ENCODE measurements at places on chromosomes 3 and 15.

- DNase-seq = no peak
Measured at GRCh38 chr3:464255-464654, 267.7 kb downstream of the CHL1 start.

- no peak for DNase-seq
Measured at GRCh38 chr3:46162975-46163555, 45.0 kb downstream of the CCR1 start.

- DNase-seq = no peak
Measured at GRCh38 chr3:121996441-121996840, 25.6 kb downstream of the ILDR1 start.

GRCh38 chr3:73605412-73605811 is 19.3 kb downstream of the PDZRN3 start:
- no peak for DNase-seq

DNA sequence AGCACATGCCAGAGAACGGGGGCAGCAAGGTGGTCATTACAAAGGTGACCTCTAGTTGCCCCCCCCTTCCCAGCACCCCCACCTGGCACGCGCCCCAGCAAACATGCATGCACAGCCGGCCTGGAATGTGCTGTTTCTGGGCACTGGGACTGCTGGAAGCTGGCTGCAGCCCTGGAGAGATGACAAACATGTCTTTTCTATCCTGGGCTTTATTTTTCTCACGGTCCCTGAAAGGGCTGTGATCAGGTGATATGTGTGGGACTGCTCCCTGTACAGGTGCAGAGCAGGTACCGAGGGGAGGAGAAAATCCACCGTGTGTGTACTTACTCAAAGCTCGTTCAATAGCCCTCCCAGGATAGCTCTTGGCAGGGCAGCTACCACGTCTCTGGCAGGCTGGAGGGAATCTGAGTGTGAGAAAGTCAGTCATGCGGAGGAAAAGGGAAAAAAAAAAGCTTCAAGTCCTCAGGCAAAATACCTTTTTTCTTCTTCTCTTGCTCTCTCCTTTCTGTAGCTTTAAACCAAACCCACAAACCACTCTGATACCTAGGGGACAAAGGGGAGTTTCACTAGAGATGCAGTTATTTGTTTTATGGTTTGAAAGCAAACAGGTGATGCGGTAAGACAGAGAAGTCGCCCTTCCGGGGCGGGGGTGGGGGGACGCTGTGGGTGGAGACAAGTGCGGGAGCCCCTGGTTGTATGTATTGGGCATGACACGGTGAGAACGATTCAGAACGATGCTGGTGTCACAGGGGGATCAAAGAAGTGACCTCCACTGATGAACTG is 5.0 kb upstream of the HES1 start:
- DNase-seq = no peak

DNA sequence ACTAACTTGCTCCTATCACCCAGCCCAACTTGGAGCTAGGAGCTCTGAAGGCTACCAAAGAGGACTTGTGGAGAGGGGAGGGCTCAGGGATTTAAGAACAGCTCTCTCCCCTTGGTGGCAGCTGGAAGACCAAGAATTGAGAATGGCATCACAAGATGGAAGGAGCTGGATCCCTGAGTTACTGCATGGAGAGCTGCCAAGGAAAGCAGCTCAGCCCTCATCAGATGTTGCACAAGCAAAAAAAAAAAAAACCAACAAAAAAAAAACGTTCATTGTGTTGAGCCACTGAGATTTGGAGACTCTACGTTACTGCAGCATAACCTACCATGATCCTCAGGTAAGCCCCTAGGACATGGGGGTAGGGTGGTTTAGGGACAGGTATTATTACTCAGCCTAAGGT is 41.0 kb downstream of the ITGB5 start:
- DNase-seq = no peak

DNA sequence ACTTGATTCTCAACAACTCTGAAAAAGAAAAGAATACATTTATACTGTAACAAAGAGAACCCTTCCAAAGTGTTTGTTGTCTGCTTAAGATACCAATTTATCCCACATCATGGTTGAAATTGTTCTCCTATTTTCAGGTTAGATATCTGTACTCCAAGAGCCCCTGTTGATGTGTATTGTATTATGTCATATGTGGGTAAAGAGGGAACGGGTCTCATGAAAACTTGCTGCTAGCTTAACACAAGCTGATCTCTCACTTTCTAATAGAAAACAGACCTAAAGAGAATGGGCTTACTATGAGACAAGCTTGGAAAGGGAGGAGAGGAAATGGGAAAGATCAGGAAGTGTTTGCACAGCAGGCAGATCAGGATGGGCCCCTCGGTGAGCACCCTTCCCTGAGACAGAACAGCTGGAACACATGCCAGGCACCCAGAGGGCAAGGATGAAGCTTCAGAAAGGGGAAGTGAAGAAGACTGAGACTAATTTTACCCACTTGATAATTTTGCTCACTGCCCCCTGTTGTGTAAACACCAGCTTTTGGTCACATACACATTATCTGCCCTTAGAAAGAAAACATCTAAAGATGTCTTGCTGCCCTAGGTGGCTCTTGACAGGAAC is 747.9 kb upstream of the CCDC54 start:
- DNase-seq = no peak

DNA sequence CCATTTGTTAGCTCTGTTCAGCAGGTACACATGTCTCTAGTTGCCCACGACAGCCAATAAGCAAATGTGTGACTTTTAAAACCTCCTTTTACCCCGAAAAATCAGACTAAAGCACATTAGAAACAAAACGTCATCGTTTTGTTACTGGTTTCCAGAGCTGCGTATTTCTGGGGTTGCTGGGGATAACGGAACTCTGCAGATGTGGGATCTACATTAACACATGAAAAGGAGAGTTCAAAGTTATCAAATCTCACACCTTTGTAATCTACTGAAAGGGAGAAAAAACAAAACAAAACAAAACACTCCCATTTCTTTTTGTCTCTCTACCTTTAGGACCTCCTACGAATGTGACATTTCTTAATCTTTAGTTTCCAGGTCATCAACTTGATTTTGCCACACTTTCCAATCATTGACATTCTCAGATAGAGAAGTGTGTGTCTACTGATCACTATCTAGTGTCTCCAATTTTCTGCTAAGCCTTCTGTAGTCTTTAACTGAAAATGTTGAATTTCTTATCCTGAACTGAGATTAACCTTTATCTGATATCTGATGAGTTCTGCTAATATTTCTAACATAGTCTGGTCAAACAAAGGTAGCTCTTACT is 93.0 kb upstream of the TSPAN3 start:
- no peak for DNase-seq

GRCh38 chr15:50137330-50137761 is 18.3 kb upstream of the ATP8B4 start:
- DNase-seq = no peak

DNA sequence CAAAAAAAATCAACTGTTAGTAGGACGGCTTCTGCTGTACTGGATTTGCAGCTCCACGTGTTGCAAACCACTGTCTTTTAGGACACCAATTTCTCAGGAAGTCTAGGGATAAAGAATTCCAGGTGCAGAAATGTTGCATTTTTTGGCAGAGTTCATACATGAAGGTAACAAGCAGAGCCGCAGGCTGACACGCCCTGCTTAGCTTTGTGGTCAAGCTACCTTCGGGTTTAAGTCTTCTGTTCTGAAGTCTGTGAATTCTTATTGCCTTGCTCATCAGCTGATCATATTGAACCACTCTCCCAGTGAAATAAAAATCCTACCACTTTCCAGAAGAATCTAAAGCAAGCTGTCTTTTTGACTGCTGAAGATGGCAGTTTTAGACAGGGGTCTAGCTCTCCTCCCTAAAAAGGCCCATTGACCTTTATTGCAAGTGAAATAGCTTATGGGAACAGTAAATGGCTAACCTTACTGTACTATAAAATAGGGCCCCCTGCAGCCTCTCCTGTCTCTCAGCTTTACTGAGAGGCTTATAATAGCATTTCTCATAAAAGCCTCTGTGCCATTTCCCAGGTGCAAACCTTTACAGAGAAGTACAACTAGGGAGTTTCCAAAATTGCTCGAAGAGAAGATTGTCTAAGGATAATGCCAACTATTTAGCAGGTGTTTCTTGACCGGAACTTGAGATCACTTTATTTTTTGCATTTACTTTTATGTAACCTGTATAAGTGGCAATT is 262.2 kb upstream of the IL12A start:
- no peak for DNase-seq

- DNase-seq = no peak
Measured at GRCh38 chr3:173902401-173902800, 504.9 kb downstream of the NLGN1 start.

DNA sequence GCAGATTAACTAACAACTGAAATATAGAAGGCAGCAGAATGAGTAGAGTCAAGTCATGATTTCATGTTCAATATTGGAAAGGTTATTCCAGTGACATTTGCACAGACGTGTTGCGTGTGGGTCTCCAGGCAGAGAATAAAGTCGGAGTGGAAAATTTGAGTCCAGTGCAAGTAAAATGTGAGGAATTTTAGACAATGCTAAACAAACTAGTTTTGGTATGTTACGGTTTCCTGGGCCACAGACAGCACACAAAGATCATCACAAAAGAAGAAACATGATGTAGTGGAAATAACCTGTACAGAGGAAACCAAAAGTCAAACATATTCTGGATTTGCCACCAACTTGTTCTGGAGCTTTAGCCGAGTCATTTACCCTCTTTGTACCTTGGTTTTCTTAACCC is 367 bp downstream of the OR4F6 start:
- DNase-seq = no peak

GRCh38 chr3:101618726-101619125 is 44.7 kb downstream of the PCNP start:
- no peak for DNase-seq

GRCh38 chr15:74497584-74497983 is 36.6 kb upstream of the UBL7 start:
- DNase-seq = no peak

DNA sequence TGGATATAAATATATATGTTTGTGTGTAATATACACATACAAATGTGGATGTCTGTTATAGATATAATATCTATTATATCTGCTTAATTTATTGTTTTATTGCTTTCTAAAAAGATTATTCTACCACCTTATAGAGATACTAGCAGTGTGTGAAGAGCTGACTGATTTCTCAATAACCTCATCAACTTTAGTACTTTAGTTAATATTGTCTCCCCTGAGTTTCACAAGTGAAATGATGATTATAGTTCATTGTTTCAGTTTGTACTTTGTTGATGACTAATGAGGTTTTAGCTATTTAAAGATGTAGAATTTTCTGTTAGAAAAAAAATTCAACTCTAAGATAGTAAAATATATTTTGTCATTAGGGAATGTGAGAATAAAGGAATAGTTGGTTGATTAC is 11.4 kb downstream of the RSRC1 start:
- DNase-seq = no peak

DNA sequence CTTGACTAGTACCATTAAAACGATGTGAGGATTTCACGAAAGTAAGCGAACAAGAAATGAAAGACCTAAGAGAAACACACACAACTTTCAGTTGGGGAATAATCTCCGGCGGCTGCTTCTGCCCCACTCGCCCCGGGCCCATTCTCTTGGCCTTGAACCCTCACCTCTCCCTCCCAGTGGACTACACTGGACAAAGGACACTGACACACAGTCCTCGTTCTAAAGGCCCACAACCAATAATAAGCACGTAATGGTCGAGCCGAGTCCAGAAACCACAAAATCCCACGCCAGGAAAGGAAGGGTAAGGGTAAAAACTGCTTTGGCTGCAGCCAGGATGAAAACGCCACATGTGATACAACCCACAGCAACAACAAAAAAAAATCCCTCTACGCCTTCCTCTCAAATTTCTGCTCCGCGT is 469 bp downstream of the ZNF770 start:
- DNase-seq = no peak

- no peak for DNase-seq
Measured at GRCh38 chr15:99135194-99135593, 30.3 kb downstream of the SYNM start.

- DNase-seq = no peak
Measured at GRCh38 chr3:177928172-177928873, 607.9 kb upstream of the KCNMB2 start.

DNA sequence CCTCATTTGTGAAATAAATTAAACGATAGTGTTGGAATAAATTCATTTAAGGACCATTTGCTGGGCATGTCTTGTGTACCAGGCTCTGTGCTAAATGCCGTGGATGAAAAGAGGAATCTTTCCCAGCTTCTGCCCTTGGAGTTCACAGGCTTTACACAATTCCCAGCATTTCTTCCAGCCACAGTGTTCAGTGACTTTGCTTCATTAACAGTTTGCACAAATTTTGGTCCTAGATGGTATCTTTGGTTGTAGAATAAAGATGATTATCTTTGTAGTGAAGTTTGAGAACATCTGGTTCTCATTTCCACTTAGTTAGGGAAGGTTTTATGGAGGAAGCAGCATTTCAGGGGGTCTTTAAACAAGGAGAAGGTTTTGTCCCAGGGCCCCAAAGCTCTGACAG is 100.1 kb downstream of the LRTM1 start:
- no peak for DNase-seq

DNA sequence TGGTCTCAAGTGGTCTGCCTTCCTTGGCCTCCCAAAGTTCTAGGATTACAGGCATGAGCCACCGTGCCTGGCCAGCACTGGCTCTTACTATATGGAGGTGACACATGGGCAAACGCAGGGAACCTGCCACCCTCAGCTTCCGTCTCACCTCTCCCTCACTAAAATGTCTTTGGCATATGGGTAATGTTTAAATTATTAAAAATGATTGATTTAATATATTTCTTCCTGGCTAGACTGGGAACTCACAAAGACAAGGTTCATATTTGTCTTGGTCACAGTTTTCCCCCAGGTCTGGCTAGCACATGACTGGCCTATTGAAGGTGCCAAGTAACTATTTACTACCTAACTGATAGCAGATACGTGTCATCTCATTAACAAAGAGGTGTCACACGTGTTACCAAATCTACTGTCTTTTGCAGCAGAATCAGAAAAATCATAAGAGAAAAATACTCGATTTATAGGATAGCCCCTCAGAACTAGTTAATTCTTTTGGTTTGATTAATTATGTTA is 48.2 kb downstream of the SYNM start:
- DNase-seq = no peak

DNA sequence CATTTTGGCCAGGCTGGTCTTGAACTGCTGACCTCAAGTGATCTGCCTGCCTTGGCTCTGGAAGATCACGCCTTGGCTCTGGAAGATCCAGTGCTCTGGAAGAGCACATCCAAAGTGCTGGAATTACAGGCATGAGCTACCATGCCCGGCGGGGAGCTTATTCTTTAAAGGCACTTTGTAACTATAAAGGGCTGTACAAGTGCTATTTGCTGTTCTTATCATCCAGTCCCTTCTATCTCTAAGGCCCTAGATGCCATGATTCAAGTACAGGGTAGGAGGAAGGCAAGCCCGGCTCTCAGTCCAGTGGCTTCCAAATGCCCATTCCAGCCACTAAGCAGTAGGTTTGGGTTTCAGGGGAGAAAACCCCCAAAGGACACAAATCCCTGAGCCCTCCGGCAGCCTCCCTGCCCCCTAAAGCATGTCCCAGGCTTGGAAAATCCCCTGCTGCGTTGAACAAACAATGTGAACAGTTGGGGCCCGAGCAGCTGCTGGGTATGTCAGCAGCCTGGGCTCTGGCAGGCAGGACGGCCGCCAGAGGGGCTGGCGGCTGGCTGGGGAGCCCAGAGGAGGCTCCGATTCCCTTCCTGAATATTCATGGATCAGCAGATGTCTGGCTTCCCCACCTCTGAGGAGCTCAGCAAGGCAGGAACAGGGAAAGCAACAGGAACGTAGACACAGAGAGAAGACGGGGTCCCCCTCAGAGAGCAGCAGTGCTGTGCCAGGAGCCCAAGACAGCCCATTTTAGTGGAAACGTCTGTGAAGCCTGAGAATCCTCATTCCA is 7.7 kb downstream of the IGDCC4 start:
- no peak for DNase-seq

- no peak for DNase-seq
Measured at GRCh38 chr15:26023231-26023630, 160.1 kb upstream of the ATP10A start.

- no peak for DNase-seq
Measured at GRCh38 chr3:73926360-73927202, 301.8 kb upstream of the PDZRN3 start.
